T-helper 1 cell (primary cell): ENCODE measurements at places on chromosomes 7 and 10.

- no peak for DNase-seq
These were observed 206.4 kb downstream of the TAX1BP1 start for GRCh38 chr7:27946351-27946750.

DNA sequence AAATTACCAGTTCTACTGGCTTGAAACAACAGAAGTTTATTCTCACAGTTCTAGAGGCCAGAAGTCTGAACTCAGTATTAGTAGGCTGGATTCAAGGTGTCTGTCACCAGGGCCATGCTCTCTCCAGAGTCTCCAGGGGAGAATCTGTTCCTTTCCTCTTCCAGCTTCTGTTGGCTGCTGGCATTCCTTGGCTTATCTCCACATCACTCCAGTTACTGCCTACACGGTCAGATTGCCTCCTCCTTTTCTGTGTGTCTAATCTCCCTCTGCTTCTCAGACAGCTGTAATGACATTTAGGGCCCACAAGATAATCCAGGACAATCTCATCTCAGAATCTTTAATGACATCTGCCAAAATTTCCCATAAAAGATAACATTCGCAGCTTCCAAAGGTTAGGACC lies 36.6 kb downstream of the MAPK8 start:
- DNase-seq, result no peak

DNA sequence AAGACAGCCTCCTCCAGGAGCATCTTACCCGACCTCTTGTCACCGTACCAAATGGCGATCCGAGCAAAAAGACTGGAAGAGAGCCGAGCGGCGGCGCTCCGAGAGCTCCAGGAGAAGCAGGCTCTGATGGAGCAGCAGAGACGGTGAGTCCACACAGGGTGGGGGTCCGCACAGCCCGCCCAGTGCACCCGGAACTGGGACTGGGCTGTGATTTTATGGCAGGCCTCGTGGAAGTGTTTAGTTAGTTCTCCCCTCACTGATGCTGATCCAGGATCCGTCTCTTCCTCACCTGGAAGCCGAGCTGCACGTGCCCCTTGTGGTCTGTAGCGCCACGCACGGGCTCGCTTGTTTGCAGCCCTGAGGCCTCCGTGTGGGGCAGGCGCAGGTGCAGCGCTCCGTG lies 19.6 kb downstream of the LRRC27 start:
- no peak for DNase-seq

GRCh38 chr10:6537770-6538169 lies 42.3 kb downstream of the PRKCQ start:
- no peak for DNase-seq

GRCh38 chr7:111175908-111176441 lies 85.0 kb downstream of the LRRN3 start:
- no peak for DNase-seq

- DNase-seq, result no peak
These were observed 30.9 kb downstream of the ANKRD16 start for GRCh38 chr10:5858811-5859210.

- DNase-seq, result no peak
These were observed 648.5 kb upstream of the NRP1 start for GRCh38 chr10:33982995-33983394.

- DNase-seq, result no peak
These were observed 35.5 kb downstream of the ENTPD1 start for GRCh38 chr10:95791425-95791979.

GRCh38 chr7:5349437-5350173 lies 66.9 kb downstream of the SLC29A4 start:
- no peak for DNase-seq

DNA sequence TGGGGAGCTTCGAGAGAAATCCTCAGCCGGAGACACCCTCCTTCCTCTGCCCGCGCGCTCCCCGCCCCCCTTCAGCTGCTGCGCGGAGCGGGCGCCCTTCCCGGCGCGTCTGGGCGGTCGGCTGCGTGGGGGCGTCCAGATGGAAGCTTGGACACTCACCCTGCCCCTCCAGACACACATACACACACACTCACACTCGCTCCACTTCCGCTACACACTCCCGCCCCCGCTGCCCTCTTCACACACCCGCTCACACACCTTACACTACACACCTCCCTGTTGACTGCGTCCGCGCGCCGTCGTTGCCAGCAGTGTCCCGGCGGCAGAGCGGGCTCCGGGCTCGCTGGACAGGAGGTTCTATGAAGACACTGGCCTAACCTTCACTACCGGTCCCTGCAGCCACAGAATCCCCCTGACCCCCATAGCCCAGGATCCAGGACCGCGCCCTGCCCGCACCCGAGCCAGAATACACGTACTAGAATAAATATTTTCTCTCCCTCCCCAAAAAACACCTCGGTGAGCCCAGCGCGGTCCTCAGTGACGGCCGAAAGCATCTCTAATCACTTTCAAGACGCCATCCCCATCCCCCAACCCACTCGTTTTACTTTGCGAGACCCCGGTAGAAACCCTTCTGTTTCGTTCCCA lies 1.1 kb upstream of the EGR2 start:
- peak; percentile 34 for DNase-seq

DNA sequence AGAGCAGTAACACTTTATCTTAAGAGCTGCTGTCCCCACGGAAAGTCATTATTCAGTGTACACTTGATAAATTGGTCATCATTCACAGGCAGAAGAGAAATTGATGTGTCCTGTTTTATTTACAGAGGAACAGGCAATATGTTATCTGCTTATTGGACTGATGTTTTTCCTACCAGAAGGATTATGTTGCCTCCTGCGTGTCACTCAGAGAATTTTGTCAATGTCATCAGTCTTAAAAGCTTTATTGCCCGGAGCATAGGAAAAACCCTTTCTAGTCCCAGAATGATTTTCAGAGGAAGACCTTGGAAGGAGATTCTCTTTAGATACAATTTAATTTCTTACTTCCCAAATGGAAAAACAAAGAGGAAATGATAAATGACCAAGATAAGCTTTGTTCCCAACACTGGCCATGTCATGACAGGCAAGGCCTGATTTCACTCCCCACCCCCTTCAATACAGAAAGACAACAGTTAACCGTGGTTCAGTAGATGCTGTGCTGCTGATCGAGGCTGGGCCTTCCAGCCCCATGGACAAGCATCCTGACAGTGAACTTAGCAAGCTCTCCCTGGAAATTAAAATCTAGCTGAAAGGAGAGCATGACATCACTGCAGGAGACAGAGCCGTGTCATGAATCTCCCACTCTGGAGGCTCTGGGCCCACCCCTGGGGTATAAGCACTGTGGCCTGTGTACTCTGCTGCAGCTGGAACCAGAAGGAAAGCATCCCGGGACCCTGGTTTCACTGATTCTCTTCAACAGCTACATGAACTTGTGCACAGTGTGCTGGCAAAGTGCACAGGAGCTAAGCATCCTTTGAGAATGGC lies 118.8 kb upstream of the LYZL2 start:
- DNase-seq, result no peak

DNA sequence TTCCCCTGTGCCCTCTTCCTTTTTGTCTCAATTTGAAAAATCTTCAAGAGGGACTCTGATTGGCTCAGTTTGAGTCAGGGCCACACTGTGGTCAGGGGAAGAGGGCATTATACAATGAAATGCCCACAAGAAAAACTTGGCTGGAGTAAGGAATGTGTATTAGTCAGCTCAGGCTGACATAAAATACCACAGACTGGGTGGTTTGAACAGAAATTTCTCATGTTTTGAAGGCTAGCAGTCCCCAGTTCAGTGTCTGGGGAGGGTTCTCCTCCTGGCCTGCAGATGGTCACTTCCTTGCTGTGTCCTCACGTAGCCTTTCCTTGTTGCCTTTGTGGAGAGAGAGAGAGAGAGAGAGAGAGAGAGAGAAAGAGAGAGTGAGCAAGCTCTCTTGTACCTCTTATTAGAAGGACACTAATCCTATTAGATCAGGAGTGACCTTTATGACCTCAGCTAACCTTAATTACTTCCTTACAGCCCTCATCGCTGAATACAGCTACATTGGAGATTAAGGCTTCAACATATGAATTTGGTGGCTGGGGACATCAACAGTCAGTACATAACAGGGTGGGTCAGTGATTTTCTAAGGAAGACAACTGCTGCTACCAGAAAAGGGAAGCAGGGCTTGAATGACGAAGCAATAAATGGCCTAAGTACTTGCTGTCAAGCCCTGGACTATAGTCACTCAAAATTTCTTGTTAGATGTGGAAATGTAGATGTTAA lies 25.8 kb upstream of the FAM13C start:
- no peak for DNase-seq

GRCh38 chr7:139099172-139099947 lies 10.2 kb downstream of the ZC3HAV1 start:
- no peak for DNase-seq

- no peak for DNase-seq
These were observed 347.9 kb downstream of the LRMDA start for GRCh38 chr10:75779276-75779675.

DNA sequence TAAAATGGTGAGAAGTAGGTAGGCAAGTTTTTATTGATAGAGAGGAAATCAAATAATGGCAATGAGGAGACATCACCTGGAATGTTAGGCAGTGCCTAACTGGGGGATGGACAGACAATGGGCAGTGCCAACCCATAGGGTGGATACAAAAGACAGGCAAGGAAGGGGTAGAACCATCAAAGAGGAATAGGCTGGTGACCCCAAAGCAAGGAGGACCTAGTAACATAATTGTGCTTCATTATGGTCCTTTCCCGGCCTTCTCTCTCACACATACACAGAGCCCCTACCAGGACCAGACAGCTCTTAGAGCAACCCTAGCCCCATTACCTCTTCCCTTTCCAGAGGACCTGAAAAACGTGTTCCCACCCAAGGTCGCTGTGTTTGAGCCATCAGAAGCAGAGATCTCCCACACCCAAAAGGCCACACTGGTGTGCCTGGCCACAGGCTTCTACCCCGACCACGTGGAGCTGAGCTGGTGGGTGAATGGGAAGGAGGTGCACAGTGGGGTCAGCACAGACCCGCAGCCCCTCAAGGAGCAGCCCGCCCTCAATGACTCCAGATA lies 30.0 kb downstream of the PRSS2 start:
- no peak for DNase-seq

DNA sequence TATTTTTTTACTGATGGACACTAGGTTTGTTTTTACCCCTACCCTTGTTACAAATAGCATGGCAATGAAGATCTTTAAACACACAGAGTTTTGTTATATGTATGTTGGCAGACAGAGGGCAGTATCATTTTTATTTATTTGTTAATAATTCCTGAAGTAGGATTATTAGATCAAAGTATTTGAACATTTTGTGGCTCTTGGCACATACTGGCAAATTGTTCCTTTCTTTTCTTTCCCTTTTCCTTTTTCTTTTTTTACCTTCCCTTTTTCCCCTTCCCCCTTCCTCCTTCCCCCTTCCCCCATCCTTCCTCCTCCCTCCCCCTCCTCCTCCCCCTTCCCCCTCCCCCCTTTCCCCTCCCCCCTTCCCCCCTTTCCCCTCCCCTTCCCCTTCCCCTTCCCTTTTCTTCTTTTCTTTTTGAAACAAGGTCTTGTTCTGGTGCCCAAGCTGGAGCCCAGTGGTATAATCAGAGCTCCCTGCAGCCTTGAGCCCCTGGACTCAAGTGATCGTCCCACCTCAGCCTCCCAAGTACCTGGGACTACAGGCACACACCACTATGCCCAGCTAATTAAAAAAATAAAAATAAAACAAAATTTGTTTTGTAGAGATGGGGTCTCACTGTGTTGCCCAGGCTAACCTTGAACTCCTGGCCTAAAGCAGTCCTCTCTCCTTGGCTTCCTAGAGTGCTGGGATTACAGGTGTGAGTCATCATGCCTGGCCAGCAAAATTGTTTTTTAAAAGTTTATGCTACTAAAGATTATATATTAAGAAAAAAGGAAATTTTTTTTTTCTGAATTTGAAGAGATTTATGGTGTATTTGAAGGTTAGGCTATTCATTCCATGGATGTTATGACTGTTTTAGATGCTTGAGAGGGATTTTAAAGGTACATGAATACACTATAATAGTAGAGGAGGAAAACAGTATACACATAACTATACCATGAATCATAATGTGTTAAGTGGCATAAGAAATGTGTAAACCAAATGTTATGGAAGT lies 39.3 kb downstream of the SEPTIN7 start:
- no peak for DNase-seq

DNA sequence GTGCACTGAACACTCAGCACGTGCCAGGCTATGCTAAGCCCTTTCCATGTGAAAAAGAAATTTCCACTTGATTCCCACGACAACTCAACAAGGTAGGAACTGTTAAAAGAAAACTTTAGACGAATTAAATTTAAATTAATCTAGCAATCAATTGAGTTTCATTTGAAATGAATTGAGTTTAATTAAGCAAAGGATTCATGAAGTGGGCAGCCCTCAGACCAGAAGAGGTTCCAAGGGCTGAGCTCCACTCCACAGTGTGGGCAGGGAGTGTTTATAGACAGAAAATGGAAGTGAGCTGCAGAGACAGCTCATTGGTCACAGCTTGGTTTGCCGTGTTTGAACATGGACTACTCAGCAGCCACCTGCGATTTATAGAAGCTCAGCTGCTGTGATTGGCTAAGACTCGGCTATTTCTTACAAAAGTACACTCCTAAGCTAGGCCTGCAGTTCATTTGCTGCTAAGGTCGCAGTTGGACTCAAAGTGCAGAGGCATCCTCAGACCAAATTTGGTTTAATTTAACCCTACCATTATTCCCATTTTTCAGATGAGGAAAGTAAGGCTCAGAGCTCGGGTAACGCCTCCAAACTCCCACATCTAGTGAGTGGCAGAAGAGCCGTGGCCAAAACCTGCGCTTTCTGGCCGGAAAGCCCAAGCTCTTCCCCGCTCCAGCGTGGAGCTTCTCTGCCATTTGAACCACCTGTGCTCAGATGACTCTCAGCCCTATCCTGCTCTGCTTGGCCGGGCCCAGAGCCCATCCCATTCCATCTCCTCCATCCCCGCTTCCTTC lies 24.9 kb downstream of the CALML3 start:
- no peak for DNase-seq
